ENCODE measurements at places on chromosomes 3 and 15.

DNA sequence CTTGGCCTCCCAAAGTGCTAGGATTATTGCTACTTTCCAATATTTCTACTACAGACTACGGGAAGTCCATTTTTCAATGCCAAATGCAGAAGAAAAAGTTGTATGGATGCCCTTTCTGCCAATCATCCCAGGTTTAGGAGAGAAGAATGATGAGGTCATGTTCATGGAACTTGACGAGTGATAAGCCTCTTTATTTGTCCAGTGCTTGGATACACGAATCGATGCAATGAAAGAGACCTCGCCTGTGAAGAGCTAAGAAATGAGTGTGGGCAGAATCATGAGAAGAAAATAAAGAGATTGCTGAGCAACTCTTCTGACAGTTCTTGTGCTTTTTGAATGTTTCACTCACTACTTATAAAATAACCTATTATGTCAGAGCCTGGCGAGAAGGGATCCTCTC, 996 bp upstream of the SLC28A1 start:
- DNase-seq, result no peak

- DNase-seq, result no peak
Measured at GRCh38 chr3:74282202-74282601, 332.3 kb downstream of the CNTN3 start.

DNA sequence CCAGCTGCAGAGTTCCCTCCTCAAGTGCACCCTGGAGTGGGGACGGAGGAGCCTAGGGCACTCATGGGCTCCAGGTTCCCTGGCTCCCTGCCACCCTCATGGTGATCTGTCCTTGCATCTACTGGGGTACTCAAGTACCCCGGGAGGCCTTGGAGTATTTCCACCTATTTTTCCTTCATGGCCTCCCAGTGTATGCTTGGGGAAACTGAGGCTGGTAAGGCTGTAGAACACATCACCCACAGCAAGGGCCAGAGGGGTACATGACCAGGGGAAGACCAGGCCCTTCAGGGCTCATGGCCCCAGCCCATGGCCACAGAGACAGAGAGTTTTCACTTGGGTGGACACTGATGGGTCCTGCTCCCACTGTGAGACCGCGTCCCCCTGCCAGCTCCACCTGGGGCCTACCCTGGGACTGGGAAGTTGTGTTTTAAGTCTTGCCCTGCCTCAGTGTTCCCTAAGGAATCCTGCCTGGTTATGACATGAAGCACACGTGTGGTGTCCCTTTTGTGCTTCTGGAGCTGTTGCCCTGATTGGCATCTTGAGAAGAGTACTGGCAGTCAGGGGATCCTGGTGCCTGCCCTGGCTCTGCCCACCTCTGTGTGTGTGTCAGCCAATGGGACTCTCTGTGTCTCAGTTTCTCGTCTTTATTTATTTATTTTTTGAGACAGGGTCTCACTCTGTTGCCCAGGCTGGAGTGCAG, 132.8 kb downstream of the TJP1 start:
- no peak for DNase-seq

- DNase-seq, result no peak
Measured at GRCh38 chr3:71262364-71263265, 320.9 kb downstream of the FOXP1 start.

GRCh38 chr3:37118163-37118562, 56.2 kb downstream of the LRRFIP2 start:
- DNase-seq, result no peak

- DNase-seq, result no peak
Measured at GRCh38 chr3:40043444-40043755, 234.0 kb downstream of the MYRIP start.

GRCh38 chr3:186644683-186645082, 4.5 kb downstream of the FETUB start:
- DNase-seq, result no peak

DNA sequence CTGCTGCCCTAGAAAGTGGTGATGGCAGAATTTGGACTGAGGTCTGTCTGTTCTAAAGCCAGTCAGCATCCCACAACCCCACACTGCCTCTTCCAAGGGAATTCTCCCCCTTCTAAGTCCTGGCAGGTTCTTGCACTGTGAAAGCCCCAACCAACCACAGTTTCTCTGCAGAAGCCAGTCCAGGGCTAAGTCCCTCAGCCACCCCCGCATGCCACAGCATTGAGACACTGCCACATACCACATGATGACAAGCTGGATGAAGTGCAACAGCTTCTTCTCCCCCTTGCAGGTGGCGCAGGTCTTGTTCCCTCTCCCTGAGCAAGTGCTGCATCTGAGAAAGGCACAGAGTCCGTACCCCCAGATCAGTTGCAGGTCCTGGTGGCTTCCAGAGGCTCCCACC, 18.6 kb downstream of the SSUH2 start:
- peak; percentile 84 for DNase-seq

DNA sequence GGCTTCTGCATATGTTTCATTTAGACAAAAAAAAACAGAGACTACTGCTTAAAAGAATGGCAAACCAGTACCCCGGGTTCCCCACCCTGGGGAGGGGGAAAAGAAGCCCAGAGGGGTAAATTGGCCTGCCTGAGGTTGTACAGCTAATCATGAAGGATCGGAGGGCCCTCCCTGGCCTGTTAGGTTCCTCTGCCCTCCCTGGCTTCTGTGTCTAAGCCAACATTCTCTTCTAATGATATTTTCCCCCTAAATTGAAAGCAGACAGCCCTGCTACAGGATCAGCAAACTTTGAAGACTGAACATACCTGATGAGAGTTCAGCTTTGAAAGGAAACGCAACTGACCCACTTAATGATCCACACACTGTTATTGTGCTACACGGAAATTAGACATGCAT, 2.5 kb downstream of the ARHGAP31 start:
- DNase-seq, result no peak

GRCh38 chr3:61861410-61861809, 300.0 kb downstream of the PTPRG start:
- DNase-seq, result no peak

- DNase-seq, result no peak
Measured at GRCh38 chr3:175456466-175456865, 597.3 kb downstream of the NAALADL2 start.

DNA sequence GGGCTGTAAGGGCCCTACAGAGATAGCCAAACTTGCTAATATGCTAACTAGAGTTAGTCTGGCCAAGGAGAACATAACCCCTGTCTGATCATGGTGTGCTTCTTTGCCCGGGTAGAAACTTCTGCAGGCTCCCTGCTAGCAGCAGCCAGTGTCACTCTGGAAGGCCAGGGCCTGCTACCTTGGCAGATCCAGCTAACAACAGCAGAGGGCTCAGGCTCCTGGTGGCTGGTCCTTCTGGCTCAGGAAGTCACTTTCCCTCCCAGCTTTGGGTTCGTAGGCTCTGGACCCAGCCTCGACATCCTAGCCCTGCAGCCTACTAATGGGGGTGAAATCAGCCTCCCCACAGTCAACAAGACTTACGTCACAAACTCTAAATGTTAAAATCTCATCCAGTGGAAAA, 373.7 kb upstream of the RGMA start:
- DNase-seq, result no peak

- no peak for DNase-seq
Measured at GRCh38 chr3:154729741-154730140, 299.8 kb upstream of the GPR149 start.

DNA sequence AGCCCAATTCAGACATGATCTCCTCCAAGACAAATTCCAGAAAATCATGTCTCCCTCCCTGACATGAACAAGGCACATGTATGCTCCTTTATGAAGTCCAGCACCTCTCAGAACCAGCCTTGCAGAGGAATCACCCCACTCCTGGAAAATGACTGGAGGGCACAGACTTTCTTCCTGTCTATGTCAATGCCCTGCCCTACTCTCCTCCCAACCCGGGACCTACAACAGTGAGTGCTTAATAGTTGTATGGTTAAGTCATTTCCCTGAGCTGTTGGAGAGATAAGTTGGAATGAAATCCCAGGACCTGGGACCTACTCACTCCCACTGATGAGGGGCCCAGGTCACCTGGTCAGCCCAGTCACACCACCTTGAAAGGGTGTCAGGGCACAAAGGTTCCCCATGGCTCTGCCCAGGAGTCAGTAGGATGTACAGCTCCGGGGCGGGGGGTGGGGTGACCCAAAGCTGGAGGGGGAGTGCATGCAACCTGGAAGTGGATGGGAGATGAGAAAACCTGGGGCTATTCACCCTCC, 80.1 kb upstream of the HERC1 start:
- no peak for DNase-seq

GRCh38 chr3:94175677-94176076, 112.8 kb downstream of the NSUN3 start:
- DNase-seq, result no peak

DNA sequence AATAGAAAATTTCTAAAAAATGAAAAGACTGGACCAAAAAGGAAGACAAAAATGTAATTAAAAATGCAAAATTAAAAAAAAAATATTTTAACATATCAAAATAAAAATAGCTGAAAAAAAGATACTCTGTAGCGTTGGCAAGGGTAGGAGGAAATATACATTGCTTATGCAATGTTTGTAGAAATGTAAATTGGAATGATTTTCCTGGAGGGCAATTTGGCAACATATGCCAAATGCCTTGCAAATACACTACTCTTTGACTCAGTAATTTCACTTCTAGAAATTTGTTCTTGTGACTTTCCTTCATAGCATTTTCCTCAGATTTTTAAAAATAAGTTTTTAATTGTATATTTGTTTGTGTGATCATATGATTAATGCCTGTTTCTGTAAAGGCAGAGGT, 296.6 kb downstream of the ZNF621 start:
- no peak for DNase-seq

DNA sequence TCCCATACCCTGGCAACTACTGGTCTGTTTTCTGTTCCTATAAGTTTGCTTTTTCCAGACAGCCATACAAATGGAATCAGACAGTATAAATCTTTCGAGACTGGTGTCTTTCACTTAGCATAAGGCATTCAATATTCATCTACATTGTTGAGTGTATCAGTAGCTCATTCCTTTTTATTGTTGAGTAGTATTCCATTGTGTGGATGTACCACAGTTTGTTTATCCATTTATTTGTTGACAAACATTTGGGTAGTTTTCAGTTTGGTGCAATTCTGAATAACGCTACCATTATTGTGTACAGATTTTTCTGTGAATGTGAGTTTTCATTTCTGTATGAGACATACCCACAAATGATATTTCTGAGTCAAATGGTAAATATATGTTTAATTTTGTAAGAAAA, 35.4 kb downstream of the LARP6 start:
- DNase-seq, result no peak

- no peak for DNase-seq
Measured at GRCh38 chr3:74390121-74390877, 224.2 kb downstream of the CNTN3 start.

DNA sequence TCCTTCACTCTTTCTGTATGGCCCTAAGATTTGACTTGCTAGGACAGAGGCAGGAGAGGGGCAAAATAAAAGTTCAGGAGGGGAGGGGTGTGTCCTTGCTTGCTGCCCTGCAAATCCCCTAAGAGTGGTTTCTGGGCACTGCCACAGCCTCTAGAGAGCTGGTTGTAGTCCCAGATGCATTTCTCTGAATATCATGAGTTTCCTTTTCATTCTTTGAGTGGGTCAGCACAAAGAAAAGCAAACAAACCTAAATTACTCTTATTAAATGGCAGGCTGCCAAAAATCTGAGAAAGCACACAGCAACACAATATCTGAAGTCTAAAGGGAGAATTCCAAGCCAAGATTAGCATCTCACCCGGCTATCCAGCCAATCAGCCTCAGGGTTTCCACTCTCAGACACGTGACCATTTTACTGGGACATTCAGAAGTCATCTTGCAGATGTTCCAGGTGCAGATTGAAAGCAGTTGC, 919.3 kb downstream of the TUSC7 start:
- DNase-seq, result peak; percentile 53

GRCh38 chr3:48716508-48716981, 476 bp downstream of the IP6K2 start:
- DNase-seq, result no peak

- DNase-seq, result no peak
Measured at GRCh38 chr3:143298886-143299535, 179.4 kb downstream of the CHST2 start.

DNA sequence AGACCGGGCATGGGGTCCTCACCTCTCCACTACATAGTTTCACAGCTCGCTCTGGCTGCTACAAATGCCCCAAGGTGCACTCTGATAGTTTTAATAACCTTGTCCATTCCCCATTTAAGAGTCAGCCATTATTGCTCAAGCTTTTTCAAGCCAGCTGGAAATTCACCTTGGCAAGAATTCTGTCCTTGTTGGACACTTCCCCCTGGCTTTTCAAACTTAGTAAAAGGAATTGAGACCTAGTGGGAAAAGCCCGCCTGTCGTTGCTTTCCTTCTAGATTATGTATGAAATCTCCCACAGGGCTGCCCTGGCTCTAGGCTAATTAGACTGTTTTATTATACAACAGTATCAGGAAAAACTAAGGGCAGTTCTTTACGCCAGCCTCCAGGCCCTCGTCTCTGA, 293.7 kb upstream of the GADL1 start:
- DNase-seq, result no peak

- no peak for DNase-seq
Measured at GRCh38 chr3:112793326-112794081, 53.2 kb downstream of the CD200R1L start.

DNA sequence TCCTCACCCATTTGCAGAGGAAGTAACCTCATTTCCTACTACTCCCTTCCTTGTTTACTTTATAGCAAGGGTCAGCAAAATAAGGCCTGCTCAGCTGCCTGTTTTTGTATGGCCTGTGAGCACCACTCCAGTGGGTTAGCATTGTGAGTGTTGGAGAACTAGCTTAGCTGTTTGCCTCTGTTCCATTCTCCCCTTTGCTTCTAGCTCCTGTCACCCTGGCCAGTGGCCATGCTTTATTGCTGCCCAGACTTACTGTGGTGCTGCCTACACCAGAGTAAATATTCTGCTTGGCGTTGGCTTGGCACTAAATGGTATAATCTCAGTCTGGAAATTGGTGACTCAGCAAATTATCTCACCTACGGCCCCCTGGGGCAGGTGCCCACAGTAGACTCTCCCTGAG, 8.8 kb downstream of the PDCD6IP start:
- no peak for DNase-seq

GRCh38 chr15:47437491-47437890, 279.8 kb upstream of the SEMA6D start:
- DNase-seq, result no peak

DNA sequence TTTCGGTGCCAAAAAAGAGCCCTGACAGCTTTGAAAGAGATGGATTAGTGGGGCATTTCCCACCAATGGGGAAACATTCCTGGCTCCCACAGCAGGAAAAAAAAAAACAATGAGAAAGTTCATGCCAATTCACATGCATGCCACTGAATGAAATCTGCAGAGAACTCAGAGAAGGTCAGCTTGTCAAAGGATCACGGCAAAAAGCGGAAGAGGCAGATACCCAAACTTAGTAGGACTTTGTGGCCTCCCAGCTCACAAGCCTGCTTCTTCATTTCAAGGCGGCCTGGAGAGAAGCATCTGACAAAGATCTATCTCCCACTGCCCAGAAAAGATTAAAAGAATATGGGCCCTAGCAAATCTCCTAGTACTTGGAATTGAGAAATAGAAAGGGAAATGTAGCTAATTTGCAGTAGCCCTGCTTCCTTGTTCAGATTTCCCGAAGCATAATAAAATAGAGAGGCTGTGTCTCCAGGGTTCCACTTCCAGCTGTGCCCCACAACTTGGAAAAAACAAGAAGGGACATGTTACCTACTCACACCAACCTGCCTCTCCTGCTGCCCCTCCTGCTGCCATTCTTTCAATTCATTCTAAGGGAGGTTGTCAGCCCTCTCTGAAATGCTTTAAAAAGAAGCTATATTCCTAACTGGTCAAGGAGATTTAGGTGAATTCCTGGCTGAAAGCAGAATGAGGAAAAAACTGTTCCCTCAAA, 170.4 kb downstream of the FHIT start:
- no peak for DNase-seq

- DNase-seq, result no peak
Measured at GRCh38 chr3:30233913-30234646, 372.3 kb upstream of the TGFBR2 start.

- no peak for DNase-seq
Measured at GRCh38 chr3:127182431-127182830, 10.5 kb upstream of the PRR23E start.
